ENCODE measurements at places on chromosomes 3 and 15.

DNA sequence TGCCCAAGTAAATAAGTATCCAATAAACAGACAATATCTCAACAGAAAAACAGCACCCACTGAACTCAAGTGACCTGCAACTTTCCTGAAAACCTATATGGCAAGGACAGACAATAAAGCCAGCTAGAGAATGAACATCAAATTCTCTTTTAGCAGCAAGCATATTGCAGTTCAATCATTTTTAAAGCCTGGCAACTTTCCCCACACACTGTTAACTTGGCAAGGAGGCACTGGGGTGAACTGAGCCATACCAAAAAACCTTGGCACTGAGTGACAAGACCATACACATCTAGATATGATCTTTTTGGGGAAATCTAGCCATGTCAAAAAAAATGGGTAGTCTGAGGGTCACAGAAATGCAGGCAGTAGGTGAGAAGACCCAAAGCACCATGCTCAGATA is 174.6 kb downstream of the STT3B start:
- DNase-seq = no peak

GRCh38 chr3:5809586-5810246 is 622.2 kb downstream of the EDEM1 start:
- DNase-seq = no peak

DNA sequence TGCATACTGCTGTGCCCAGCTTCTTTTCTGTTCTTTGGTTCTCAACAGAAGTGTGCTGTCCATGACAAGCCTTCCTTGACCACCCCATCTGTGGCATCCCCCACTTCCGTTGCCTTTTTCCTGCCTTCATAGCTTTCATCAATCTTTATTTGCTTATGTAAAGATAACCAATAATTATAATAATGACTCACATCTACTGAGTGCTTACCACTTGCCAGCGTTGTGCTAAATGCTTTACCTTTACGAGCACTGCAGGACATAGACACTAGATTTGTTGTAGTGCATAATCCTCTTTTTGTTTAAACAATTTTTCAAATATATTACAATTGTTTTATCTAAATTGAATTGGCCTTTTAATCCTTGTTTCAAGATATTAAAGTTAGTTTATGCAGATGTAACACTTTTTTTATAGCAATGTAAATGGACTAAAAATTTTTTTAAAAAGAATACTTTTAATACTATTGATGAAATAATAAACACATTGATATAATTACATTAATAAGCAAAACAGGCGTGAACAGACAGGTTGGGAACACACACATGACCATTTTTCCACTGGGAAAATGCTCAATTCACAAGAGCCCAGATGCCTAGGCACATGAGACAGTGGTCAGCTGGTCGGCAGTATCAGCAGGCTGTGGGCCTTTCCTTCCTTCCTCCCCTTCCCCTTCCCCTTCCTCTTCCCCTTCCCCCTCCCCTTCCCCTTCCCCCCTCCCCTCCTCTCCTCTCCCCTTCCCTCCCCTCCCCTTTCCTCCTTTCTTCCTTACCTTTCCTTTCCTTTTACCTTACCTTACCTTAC is 42.5 kb downstream of the TRAK1 start:
- no peak for DNase-seq

GRCh38 chr3:76063811-76064210 is 278.5 kb upstream of the ZNF717 start:
- no peak for DNase-seq

DNA sequence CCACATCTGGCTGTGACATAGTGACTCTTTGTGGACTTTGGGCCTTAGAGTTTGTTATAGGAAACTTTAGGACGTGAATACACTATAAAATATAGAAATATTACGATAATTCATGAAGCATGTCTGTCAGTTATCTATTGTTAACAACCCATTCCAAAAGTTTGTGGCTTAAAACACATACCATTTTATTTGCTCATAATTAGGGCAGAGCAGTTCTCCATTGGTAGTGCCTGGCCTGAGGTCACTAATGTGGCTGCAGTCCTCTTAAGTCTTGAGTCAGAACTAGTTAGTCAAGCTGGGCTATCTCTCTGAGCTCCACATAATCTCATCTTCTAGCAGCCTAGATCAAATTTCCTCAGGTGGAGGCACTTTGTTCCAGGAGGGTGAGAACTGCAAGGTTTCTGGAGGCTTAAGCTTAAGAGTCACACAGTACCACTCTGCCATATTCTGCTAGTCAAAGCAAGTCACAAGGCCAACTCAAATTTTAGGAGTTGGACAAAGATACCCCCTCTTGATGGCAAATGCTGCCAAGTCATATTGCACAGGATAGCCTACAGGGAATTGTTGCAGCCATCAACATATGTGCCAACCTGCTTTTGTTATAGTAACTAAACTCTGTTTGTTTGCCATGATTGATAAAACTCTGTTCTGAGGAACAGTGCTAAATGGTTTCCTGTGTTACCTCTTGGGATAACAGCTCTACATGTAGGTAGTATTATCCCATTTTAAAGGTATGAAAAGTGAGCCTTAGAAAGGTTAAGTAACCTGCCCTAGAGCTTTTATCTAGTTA is 8.7 kb downstream of the ATXN7 start:
- DNase-seq = no peak

DNA sequence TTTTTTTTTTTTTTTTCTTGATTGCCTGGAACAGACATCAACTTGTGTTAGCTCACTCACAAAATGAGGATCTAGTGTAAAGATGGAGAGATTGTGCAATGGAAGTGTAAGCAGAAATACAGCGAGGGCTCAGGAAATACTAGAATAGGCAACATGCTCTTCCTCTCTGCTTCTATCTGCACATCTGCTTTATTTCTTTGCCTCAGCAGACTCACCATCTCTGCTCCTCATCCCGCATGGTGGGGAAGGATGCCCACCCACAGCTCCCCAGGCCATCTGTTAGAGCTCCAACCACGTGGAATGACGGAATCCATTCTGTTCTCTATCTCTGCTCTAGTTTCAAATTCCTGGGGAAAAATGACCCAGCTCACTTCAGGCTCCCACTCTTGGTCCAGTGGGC is 128.0 kb upstream of the ADAMTS9 start:
- DNase-seq = no peak

- DNase-seq = no peak
Measured at GRCh38 chr15:41292521-41292920, 39.9 kb downstream of the OIP5 start.

DNA sequence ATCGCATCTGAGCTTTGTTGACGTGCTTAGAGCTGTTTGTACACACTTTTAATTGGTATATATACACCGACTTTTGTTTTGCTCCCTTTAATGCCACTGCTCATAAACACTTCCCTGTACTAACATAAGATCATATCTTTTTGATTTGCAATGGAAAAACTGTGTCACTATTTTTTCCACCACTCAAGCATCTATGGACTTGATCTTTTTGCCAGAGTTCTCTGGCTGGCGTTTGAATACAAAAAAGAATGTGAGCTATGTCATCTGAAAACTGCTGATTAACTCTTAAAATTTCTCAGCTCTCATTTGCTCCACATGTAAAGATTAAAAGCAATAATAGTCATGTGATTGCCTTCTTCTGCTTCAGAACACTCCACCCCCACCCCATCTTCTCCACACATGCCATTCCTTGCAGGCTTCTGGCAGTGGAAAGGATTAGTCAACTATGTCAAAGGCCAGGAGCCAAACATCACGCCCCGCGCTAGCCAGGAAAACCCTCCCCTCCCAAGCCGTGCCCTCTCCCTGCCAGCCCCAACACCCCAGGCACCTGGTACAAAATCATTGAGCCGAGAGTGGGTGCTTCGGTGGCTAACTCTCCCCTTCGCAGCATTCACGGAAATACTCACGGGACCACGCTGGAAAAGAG is 123.4 kb upstream of the MEF2A start:
- no peak for DNase-seq

- DNase-seq = no peak
Measured at GRCh38 chr3:33173672-33174071, 44.9 kb downstream of the SUSD5 start.

DNA sequence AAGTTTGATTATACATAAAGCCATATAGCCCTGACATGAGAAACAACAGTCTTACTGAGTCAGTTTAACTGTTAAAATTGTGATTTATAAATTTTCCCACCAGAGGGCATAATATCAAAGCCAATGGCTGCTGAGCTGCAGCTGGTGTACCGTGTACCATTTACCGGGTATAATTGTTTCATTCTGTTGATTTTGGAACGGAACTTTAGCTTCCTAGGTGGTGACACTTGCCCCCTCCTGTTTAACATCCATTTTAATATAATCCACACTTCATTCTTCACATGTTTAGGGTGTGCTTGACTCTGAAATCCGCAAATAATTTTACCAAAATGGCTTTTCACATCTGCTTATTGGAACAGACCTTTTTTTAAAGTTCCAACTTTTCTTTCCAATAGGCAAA is 72.8 kb downstream of the SLC9A9 start:
- DNase-seq = no peak

DNA sequence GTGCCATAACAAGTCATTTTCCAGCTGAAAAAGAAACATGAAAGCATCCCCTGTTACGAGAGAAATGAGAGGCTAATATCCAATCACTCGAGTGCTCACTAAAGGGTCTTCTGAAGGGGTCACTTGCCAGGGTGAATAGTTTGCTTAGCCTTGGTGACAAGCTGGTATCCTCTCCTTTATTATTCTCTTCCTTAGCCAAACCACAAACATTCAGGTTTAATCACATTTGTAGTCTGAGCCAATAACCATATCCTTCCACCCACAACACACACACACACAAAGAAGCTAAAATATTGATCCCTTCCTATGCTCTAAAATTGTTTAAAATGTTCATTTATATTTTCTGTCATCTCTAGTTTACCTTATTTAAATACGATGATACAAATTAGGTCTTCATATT is 240.5 kb upstream of the TMCO5A start:
- DNase-seq = no peak

GRCh38 chr3:32240159-32240545 is 1.7 kb downstream of the CMTM8 start:
- peak; percentile 7 for DNase-seq

DNA sequence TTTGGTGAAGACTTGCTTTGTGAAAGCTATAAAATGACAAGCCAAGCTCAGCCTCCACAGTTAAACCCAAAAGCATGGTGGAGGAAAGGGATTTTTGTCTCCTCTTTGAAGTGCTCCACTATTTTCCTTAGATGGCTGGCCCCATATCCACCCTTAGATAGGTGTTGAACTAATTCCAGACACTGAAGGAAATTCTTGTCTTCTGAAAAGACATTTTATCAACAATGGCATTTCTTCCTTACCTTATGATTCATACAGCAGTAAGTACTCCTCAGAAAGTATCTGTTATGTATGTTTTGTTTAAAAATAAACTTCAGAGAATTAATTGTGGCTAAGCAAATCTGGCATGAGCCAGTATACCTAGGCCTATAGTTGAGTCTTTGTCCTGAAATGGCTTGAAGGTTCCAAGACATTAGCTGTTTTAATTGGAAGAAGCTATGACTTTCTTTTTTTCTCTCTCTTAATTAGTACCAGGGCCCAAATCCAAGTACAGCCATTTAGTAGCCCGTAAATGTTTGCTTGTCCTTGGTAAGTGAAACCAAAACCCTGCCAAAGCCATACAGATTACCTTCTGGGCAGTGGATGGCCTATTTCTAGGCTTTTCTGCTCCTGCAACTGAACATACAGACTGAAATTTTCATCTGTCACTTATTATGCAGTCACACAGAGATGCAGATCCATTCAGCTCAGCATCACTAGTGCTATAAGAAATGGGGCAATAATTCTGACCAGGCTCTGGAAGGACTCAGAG is 5.1 kb upstream of the BFSP2 start:
- DNase-seq = no peak

DNA sequence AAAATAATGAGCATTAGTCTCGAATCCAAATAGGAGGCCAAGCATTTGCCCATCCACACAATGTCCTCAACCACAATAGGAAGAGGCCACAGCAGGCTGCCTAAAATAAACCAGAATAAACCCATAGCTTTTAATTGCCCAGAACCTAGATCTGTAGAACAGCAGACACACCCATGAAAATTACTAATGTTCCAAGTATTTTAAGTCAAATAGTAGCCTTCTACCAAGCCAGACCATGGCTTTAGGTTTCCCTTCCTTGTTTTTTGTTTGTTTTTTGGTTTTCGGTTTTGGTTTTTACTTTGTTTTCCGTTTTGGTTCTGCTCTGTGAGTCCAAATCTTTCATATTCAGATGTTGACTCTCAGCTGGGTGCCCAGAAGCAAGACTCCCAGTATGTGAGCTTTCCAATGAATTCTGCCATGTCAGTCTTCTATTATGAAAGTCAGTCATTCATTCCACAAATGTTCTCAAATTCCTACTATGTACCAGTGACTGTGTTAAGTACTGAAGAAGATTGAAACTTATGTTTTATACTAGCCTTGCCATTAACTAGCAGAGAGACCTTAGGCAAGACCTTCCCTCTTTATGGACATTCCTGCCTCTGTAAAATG is 57.8 kb upstream of the BOC start:
- no peak for DNase-seq

DNA sequence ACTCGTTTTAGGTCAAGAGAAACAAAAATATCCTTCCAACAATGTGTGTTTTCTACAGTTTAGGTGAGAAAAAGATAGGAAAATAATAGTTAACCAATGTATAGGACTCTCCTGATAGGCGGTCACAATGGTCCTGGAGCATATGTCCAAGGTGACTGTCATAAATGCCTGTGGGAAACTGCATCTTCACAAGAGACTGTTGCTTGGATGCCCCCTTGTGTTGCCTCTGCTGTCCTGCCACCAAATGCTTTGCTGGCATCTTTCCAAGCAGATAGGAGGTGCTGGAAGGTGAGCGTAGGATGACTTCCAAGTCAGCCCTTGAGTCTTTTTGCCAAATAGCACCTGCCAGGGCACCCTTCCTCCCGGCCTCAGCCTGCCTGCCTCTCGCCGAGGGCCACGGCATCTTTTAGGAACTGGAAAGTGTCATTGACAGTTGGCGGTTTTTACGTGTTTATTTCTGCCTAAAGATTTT is 24.1 kb upstream of the SACM1L start:
- no peak for DNase-seq

GRCh38 chr3:164352991-164353390 is 725.3 kb downstream of the SI start:
- no peak for DNase-seq

DNA sequence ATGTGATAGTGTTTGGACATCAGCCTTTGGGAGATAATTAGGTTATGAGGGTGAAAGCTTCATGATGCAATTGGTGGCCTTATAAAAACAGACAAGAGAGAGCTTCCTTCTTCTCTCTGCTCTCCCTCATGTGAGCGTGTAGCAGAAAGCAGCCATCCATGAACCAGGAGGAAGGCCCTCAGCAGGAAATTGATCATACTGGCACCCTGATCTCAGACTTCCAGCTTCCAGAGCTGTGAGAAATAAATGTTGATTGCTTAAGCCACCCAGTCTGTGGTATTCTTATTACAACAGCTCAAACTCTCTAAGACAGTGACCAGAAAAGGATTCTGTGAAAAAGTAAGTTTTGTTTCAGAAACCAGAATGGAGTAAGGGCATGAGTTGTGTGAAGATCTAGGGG is 13.3 kb downstream of the STAC start:
- no peak for DNase-seq

GRCh38 chr3:149621218-149622005 is 36.4 kb downstream of the WWTR1 start:
- DNase-seq = no peak

GRCh38 chr15:92048739-92049138 is 195.2 kb downstream of the SLCO3A1 start:
- no peak for DNase-seq
